ENCODE measurements at places on chromosomes 3 and 15.

DNA sequence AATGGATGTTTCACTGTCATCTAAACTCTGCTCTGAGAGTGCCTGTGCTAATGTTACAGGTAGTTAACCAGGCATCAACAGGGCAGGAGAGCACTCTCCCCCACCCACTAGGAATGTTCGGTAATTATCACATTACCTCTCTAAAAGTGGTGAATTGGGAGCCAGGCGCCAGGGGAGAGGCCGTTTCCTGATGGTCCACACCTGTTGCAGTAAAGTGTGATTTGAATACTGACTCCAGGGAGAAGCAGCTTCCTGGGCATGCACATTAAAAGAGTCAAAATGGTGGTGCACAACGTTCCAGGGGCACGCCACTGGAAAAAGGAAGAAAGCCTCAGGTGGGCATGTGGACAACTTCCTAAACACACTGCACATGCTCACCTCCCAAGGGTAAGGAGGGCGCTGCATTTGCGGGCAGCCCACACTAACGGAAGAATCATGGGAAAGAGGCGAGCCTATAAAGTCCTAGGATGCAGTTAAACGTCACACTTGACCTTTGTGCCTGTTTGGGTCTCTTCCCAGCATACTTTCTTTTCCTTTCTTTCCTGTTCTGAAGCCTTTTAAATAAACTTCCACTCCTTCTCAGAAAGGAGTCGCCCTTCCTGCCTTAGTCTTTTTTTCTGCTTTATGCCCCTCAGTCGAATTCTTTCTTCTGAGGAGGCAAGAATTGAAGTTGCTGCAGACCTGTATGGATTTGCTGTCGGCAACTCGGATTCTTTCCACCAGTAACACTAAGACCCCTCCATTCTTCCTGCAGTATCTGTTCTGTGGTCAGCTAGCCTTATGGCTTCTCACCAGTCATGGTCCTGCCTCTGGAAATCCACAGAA is 28.9 kb upstream of the GPD1L start:
- no peak for DNase-seq

GRCh38 chr3:71201939-71202338 is 381.6 kb downstream of the FOXP1 start:
- no peak for DNase-seq

GRCh38 chr3:10387881-10388609 is 67.1 kb upstream of the SEC13 start:
- no peak for DNase-seq

GRCh38 chr15:76181705-76182107 is 121.9 kb downstream of the TMEM266 start:
- no peak for DNase-seq

DNA sequence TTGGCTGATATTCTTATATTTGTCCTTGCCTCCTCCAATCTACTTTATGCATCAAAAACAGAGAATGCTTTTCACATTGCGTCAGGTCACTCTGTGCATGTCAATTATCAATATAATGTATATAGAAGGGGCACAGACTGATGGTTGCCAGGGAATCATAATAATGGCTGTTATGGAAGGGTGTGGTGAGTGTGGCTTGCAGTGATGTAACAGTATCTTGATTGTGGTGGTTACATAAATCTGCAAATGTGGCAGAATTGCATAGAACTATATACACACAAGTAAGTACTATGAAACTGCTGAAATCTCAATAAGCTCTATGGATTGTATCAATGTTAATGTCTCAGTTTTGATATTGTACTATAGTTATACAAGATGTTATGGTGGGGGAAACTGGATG is 228.6 kb downstream of the TJP1 start:
- DNase-seq = no peak

DNA sequence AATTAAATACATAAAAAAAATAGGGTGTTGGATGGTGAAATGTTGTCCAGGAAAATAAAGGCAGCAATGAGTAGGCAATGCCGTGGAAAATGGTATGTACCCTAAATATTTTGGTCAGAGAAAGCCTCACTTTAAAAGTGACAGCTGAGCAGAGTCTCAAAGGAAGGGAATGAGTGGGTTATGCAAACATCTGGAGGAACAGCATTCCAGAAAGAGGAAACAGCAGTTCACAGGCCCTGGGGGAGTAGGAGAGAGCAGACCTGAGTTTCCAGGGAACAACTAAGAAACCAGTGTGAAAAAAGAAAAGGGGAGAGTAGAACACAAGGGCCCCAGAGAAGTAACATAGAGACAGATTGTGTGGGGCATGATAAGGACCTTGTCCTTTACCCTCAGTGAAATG is 230.0 kb upstream of the CNTN3 start:
- no peak for DNase-seq

- DNase-seq = no peak
These were observed 619 bp downstream of the EIF2AK4 start for GRCh38 chr15:39934397-39935071.

DNA sequence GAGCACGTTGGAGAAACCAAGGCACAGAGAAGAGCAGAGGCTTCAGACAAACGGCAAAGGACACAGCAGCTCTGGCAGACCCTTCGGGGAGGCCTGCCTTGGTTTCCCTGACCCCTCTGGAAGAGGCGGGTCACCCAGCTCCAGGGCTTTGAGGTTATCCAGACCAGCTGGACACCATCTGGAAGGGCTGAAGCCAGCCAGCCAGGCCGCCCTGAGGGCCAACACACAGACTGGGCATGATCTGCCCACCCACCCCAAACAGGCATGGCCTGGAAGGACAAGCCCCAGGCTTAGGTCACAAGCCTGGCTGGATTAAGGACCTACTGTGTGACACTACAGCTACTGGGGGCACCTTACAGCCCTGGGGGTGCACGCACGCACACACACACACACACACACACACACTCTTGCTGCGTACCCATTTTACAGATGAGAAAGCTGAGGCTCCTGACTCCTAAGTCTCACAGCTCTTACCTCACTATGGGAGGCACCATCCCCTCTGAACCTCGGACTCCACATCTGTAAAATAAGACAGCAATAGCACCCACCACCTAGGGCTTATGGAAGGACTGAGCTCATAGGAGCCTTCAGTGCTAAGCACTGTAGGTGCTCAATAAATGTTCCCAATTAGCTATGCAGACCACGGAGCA is 10.8 kb downstream of the PLXND1 start:
- DNase-seq = no peak

GRCh38 chr15:47066392-47066791 is 650.9 kb upstream of the SEMA6D start:
- DNase-seq = no peak

- DNase-seq = no peak
These were observed 84.1 kb downstream of the AGBL1 start for GRCh38 chr15:86163816-86164215.

- DNase-seq = no peak
These were observed 26.2 kb upstream of the CFAP161 start for GRCh38 chr15:81107889-81108288.

- no peak for DNase-seq
These were observed 5.8 kb downstream of the ANO10 start for GRCh38 chr3:43616034-43616433.

GRCh38 chr3:190533511-190534281 is 19.8 kb downstream of the IL1RAP start:
- no peak for DNase-seq

GRCh38 chr3:171459137-171459941 is 866 bp downstream of the TNIK start:
- DNase-seq = no peak

- no peak for DNase-seq
These were observed 95.0 kb upstream of the LIMD1 start for GRCh38 chr3:45499529-45499928.

GRCh38 chr15:52636459-52636858 is 42.7 kb downstream of the ATOSA start:
- DNase-seq = no peak

DNA sequence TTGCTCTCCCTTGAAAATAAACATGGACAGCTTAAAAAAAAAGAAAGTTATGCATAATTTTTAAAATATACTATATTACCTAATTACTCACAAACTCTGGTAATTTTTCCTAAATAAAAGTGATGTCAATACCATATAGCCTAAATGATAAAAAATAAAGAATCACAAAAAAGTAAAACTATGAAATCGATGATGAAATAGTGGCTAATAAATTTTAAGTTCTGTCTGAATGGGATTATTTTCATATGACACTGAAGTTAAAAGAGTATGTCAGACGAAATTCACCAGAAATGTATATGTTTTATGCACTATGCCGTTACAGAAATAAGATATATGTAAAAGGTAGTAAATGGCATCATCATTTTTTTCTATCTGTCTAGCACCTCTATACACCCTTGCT is 51.4 kb downstream of the FSIP1 start:
- DNase-seq = no peak
